ENCODE measurements at places on chromosomes 2 and 18.

- DNase-seq, result no peak
Measured at GRCh38 chr2:111984213-111984604, 70.9 kb upstream of the TMEM87B start.

DNA sequence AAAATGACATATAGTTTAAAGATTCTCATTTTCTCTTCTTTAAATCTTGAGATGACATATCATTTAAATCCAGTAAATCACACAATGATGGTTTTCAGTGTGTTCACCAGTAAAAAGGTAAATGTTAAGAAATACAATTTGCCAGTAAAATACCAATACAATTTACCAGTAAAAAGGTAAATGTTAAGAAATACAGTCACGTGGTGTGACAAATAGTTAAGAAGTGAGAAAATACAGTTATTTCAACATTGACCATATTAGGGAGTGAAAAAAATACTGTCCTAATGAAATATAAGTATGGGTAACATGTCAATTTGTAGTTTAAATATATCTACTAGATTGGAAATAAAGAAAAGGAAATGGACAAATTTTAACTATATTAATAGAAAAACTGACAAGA, 80.5 kb downstream of the DLGAP1 start:
- DNase-seq, result no peak

GRCh38 chr2:85926931-85927661, 38.3 kb upstream of the ST3GAL5 start:
- no peak for DNase-seq

DNA sequence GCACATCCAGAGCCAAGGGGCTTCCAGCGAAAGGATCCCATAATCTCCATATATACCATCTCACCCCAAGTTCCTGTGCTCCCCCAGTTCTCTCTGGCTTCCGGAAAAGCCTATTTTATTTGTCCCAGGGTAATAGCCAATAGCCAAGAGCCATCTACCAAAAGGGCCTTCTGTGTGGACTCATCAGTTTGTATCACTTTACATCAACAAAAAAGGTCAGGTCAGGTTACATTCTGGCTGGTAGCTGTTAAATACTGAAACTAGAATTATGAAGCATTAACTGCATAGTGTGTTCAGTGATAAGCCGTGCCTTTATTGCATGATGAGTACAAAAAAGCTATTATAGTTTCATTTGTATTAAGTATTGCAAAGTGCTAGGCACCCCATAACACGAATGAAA, 223.7 kb downstream of the IRS1 start:
- no peak for DNase-seq

DNA sequence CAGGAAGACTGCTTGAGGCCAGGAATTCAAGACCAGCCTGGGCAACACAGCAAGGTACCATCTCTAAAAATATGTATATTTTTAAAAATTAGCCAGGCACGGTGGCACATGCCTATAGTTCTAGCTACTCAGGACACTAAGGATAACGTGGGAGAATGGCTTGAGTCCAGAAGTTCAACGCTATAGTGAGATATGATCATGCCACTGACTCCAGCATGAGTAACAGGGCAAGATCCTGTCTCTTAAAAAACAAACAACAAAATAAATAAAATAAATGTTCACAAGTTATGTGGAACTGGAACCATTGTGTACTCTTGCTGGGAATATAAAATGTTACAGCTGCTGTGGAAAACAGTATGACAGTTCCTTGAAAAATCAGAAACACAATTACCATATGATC, 47.2 kb downstream of the USP34 start:
- DNase-seq, result no peak

DNA sequence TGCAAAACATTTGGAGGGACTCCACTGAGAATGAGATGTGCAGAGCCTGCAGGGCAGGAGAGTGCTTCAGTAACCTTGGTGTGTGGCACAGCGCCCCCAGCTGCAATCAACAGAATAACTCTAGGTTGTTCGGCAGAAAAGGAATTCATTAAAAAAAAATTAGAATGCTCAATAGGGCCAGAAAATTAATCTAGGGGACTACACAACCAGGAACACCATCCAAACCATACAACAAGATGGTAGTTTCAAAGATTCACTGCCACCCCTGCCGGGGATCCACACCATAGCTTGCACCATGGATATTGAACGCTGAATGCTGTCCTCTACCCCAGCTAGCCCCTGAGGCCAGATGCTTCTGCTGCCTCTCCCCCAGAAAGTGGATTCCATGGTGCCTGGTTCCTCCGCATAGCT, 50.1 kb downstream of the THUMPD2 start:
- peak; percentile 16 for DNase-seq

DNA sequence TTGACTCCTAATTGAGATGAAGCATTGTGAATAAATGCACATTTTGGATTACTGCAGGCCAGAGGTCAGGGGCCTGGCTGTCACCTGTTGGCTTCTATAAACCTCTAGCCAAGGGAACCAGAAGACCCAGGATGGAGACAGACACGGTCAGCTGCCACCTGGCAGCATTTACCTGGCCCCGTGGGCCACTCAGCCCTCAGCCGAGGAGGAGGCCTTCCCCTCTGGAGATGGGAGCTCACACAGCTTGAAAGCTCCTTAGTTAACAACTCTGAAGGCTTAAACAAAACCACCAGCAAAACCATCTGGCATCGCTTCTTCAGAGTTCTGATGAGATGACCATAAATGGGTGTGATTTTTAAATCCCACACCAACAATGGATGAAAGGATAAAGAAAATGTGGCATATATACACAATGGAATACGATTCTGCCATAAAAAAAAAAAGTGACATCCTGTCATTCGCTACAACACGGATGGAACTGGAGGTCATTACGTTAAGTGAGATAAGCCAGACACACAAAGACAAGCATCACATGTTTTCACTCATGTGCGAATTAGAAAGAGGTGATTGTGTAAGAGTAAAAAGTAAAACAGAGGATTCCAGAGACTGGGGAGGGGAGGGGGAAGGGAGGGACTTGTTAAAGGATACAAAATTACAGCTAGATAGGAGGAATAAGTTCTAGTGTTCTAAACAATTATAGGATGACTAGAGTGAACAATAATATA, 218.4 kb downstream of the TMEM163 start:
- DNase-seq, result no peak

DNA sequence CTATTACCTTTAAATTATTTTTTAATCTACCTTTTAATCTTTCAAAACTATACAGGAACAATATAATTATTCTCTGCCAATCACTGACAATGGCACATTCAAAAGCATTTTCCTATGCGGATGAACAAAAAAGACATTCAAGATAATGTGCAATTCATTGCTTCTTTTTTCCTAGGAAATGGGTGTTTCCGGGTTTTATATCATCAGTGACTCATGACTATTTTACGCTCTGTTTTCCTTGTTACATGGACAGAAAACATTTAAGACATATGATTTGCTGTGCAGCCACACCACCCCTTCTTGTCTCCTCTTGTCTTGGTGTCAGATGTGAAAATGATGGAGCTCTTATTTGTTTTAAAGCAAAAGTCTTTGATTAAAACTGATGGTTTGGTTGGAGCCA, 184.7 kb upstream of the LINC00305 start:
- no peak for DNase-seq

GRCh38 chr2:133561045-133561852, 7.0 kb downstream of the NCKAP5 start:
- no peak for DNase-seq

DNA sequence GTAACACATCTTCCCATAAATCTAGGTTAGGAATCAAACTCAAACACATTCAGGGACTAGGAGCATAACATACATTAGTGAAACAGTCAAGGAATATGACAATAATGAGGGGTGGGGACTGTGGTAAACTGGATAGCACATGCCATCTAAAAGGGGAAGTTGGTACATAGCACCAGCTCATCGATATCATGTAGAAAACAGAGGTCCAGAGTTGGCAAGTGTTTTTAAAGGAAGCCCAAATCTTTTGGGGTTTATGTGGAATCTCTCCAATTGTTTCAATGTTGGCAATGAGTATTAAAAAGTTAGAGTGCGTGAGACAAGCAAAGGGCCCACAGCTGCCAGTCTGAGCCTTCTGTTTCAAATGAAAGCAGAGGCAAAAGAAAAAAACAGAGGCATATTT, 24.4 kb downstream of the KLF7 start:
- DNase-seq, result peak; percentile 65

DNA sequence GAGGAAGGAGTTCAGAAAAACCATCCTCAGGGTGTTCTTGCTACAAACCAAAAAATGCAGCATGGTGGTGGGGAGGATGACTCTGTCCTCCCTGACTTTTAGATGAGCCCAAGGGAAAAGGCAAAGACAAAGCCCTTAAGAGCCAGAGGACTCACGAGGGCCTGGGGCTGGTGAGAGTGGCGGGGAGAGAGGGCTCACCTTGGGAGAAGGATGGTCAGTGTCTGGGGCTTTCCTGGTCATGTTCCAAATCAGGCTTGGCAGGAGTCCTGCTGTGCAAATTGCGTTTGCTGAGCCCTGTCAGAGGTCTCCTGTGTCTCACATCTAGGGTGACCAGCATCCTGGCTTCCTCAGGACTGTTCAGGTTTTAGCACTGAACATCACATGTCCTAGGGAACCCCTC, 4.7 kb downstream of the UGT1A1 start:
- DNase-seq, result no peak

DNA sequence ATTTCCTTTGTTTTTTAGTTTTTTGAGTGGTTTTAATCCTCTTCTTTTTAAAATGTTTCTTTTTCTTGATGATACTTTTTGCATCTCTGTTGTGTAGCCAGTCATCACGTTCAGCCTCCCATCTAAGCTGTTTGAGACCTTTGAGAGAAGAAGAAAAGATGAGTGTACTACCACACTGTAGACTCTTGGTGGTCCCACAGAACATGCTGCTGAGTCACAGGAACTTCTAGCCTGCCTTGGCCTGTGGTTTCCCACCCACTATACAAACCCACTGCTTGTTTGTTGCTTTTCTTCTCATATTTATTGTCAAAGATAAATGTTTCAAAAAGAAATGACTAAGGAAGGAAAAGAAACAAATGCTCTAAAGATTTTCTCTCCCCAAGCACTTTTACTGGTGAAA, 5.5 kb downstream of the CEBPZOS start:
- no peak for DNase-seq

DNA sequence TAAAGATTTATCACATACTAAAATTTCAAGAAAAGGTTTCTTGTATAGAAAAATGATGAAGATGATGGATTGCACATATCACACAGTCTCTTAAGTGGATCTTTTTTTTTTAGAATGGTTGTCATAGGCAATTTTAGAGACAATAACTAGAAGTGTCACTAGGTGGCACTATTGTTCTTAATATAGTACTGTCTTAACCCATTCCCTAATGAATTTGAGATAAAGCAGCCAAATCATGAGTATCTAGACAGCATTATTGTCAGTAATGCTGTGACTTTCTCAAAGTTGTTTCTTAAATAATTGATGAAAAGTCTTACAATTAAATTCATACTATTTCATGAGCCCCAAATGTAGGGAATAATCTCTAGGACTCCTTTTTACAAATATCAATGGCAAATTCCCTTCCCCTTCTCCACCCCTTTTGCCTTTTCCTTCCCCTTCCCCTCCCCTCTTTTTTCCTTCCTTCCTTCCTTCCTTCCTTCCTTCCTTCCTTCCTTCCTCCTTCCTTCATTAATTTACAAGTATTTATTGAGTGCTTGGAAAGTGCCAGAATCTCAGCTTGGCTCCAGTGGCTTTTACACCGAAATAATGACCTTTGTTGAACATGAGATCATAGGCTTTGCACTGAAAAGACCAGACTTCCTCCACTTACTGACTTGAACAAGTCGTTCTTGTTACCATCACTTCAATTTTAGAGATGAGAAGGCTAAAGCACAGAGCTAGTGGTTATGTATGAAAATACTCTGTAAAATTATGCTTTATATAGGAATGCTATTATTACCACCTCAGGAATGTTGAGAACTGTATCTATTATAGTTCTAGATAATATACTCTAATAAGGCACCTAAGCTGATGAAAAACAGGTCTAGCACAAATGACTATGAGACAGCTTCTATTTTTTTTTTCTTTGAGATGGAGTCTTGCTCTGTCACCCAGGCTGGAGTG, 19.8 kb downstream of the MYL12B start:
- peak; percentile 57 for DNase-seq

GRCh38 chr18:78126536-78126935, 853.1 kb upstream of the SALL3 start:
- no peak for DNase-seq

- DNase-seq, result no peak
Measured at GRCh38 chr2:46887028-46887885, 28.3 kb downstream of the MCFD2 start.

DNA sequence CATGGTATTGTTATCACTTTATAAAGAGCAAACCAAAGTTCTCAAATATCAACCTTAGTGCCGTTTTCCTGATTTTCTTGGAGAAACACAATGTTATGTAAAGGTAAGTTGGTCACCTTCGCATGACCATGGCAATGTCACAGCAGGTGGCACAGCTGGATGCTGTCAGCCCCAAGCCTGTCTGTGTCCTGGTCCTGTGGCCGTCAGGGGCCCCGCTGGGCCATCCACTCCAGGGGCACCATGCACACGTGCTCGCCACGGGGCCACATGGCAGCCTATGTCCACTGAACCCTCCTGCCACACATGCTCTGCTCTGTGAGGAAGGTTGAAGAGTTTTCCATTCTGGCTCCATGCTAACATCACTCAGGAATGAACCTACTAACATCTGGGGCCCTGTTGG, 85.9 kb downstream of the EIPR1 start:
- DNase-seq, result no peak

DNA sequence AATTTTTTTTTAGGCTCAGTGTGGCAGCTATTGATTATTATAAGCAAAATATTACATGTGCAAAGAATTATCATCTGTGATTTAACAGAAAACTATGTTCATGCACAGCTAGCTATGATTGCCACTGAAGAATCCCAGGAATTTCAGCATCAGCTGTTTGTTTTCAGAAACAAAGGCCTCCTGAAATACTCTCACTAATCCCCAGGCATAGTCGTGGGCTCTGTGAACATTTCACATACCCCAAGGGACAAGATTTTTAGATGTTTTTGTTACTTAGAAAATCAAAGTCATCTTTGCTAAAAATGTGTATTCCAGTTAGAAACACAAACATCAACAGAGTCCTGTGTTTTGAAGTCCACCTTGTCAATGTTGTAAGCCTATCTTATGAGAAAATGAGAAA, 156.1 kb downstream of the MYO1B start:
- DNase-seq, result no peak

GRCh38 chr18:59559528-59559927, 137.7 kb downstream of the CCBE1 start:
- no peak for DNase-seq

DNA sequence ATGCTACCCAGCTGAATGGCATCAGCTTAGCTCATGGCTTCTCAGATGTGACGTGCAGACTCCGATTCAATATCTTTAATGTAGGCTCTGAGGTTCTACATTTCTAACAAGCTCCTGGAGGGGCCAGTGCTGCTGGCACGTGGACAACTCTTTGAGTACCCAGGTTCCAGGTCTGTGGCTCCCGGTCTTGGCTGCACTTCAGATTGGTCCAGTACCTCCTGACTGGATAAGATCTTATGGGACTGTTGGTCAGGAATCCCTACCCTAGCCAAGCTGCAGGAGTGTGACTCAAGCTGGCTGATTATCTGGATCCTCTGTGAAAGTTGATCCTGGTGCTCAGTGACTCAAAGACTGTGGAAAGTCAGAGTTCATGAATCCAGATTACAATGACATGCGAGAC, 222.1 kb downstream of the ANKRD30B start:
- no peak for DNase-seq

Data from CD14-positive monocyte (primary cell).